NCI-H1092 (cell line): ENCODE measurements at places on chromosomes 1 and 21.
A peak's percentile ranks its signal among the peaks of the same experiment; 100 is the strongest.

- no peak for DNase-seq
These were observed 666 bp downstream of the PAFAH2 start for GRCh38 chr1:25996966-25997827.

DNA sequence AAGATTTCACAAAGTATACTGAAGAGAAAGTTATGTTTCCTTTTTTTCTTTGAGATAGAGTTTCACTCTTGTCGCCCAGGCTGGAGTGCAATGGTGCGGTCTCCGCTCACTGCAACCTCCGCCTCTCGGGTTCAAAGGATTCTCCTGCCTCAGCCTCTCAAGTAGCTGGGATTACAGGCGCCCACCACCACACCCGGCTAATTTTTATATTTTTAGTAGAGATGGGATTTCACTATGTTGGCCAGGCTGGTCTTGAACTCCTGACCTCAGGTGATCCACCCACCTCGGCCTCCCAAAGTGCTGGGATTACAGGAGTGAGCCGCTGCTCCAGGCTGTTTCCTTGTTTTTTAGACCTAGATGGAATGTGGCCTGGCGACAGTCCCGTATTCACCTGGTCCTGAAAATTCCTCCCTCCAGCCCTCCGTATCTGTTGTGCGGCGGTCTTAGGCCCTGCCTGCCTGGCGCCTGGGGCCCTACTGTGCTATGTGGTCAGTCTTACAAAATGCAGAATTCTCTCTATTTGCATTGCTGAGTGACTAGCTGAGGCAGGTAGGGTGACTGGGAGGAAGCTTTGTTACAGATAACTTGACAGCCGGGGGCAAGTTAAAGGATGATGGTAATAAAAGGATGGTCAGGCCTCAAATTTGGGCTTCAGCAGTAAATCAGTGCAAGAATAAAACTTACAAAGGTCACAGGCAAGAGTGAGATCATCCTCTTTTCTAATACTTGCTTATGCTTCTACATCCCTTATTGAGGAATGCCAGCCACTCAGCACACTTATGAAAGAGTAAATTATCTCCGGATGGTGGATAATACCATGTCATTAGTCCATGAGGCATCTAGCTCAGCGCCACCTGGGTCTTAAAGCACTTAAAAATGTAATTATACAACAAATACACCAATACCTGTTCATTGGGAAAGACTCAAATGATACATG lies 30.3 kb downstream of the PARK7 start:
- no peak for DNase-seq

GRCh38 chr1:237012788-237013383 lies 8.6 kb upstream of the MT1HL1 start:
- peak; percentile 43 for DNase-seq

- DNase-seq = no peak
These were observed 19.8 kb downstream of the PGLYRP3 start for GRCh38 chr1:153292740-153293479.

DNA sequence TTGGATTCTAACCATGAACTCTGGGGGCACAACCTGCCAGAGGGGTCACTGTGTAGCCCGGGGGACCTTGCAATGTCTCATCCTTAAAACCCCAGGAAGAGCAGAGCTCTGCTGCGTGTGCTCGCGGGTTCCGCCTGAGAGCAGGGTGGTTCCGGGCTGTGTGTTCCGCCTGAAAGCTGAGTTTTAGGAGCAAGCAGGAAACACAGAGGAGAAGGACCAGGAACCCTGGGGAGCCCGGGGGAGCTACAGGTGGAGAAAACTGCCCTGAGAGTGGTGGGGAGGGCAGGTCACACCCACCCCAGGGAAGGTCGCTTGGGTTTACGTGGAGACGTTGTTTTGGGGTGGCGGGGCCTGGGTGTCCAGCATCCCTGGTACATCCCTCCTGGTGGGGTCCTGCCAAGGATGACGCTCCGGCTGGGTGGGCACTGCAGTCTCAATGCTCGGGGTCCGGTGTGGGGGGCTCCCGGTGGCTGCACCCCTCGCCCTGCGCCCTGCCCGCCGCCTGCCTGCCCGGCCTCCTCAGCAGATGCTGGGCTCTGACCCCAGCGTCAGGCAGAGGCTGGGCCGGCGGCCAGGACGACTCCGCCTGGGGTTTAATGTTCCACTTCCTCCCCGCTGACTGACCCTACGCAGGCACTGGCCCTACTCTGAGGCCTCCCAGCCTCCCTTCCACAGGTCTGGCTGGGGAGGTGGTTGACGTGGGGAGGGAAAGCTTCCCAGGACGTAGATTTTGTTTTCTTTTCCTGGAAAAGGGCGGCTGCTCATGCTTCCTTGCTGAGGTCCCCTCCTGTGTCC lies 17.3 kb upstream of the C1orf159 start:
- no peak for DNase-seq

DNA sequence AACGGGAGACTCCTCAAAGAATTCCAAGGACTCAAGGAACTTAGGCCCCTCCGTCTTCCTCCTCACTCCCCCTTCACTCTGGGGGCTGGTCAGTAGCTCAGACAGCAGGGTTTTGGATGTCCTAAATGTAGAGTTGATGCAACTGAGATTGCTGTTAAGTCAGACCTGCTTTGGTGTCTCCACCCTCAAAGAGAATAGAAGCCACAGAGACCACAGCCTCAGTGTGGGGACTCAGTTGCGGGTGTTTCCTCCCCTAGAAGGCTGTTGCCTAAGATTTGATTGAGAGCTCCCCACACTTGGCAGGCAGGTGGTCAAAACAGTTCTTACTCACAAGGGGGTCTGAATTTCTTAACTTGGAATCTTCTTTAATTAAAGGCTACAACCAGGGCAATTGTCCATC lies 7.6 kb downstream of the MAN1C1 start:
- DNase-seq = no peak

- DNase-seq = no peak
These were observed 32.3 kb downstream of the DOP1B start for GRCh38 chr21:36188937-36189336.

- no peak for DNase-seq
These were observed 838.7 kb upstream of the PRMT6 start for GRCh38 chr1:106217765-106218164.

GRCh38 chr1:116105996-116106395 lies 5.2 kb upstream of the MAB21L3 start:
- DNase-seq = no peak

DNA sequence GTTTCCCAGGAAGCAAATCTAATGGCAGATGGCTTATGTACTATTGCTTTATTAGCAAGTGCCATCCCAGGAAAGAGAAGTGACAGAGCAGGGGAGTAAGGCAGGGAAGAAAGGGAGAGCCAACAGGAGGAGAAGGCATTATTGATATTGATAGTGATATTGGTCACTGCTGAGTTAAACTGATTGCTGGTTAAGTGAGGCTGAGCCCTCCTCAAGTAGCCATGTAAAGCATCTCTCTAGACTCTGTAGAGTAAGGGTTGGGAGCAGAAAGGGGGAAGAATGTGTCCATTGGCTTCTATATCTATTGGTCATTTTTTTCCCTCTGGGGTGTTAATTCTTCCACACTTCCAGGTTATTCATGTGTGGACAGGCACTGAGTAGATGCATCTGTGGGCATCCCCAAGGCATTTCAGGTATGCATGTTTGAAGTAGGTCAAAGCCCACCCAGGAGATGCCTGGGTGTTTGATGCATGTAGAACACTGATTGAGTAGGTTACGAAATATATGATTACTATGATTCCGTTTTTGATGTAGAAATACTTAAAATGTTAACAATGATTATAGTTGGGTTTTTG lies 290.5 kb upstream of the DPYD start:
- no peak for DNase-seq

DNA sequence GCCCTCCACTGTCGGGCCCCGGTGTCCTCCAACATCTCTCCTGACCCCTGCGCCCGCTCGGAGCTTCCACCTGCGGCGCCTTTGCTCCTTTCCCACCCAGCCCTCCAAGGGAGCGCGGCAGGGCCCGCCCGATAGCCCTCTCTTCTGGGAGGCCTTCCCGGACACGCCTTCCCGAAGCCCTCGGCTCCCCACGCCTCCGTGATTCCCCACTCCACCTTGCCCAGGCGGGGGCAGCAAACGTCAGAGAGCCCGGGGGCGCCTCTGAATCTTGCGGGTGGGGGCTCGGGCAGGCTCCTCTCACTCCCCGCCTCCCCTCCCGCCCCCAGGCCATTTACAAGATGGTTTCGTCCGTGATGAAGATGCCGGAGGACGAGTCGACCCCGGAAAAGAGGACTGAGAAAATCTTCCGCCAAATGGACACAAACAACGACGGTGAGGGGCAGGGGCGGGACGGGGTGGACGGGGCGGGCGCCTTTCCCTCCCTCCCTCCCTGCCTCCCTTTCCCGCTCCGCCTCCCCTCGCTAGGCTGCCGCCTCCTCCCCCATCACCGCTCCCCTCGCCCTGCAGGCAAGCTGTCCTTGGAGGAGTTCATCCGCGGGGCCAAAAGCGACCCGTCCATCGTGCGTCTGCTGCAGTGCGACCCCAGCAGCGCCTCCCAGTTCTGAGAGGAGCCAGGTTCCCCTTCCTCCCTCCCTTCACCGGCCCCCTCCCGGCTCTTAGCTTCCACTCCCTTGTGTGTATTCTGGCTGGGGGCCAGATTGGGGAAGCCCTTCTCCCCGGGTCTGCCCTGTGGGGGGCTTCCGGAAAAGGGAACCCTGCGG lies 7.1 kb downstream of the HPCA start:
- DNase-seq = peak; percentile 69

- peak; percentile 48 for DNase-seq
These were observed 18.4 kb upstream of the REG4 start for GRCh38 chr1:119829625-119830024.
